ENCODE measurements at places on chromosomes 1 and 21. TPM values are rescaled to one million over a fixed set of nuclear protein-coding genes. Genes with fewer than 3 reads are reported as not detected.

DNA sequence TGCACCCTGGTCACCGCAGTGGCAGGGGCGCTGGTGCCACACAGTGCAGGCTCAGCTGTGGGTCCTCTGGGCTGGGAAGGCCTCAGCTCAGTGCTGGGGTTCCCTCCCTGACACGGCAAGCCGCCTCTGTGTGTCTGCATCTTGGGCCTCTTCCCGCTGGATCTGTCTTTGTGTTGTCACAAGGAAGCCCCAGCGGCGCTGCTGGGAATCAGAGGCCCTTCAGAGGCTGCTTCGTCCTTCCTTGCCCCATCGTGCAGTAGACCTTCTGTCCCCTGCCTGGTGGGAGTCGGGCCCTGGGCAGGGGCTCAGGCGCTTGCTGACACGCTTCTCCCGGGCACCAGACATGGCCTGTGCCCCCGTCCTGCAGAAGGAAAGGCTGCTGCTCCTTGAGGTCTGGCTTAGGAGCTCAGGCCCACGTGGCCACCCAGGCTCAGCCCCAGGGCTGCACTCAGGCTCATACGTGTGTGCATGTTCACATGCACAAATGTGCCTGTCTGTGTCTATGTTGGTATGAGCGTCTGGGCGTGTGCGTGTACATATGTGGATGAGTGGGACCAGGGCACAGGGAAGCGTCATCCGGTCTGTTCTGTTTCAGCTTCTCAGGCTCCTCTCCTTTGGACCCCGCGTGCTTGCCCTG lies 24.3 kb upstream of the DIP2A start:
- H3K27ac ChIP-seq = no peak overlapping the region

GRCh38 chr1:160257411-160258015 lies 4.8 kb downstream of the DCAF8 start:
- peaks cover 7% of the 10 kb centered on the region for H3K36me3 ChIP-seq
- no peak for DNase-seq
- no peak overlapping the region for H3K4me3 ChIP-seq
- no peak overlapping the region for H3K27ac ChIP-seq
- peaks cover 28% of the 10 kb centered on the region for H3K4me1 ChIP-seq

GRCh38 chr1:184387069-184387475 lies 243 bp downstream of the C1orf21 start:
- H3K4me3 ChIP-seq = no peak overlapping the region
- H3K27ac ChIP-seq = no peak overlapping the region
- H3K4me1 ChIP-seq = peaks cover 19% of the 10 kb centered on the region
- no peak for DNase-seq

DNA sequence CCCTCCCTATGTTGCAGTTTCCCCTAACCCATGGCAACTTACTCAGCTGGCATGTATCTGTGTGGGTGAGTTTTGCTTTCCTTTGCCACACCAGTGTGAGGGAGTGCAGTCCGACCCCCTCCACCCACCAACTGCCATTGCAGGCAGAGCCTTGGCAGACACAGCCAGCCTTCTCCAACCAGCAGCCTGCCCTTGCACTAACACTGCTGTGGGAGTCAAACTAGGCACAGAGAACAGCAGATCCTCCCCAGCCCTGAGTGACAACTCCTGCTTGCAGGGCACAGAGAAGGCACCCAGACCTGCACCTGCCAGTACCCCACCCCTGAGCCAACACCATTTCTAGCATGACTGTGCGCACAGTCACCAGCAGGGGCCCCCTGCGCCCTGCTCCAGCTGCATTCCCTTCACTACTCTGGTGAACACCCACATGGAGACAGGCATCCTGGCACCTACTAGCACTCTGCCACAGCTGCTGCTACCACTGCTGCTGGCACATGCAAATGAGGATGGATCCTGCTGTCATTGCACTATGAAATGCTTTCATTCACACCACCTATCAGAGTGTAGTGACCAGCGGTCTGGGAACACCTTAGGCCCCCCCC lies 98.4 kb downstream of the MAGI3 start:
- DNase-seq = no peak
- no peaks in the 10 kb centered on the region for H3K4me1 ChIP-seq
- H3K27ac ChIP-seq = no peak overlapping the region
- H3K4me3 ChIP-seq = no peak overlapping the region
- no peaks in the 10 kb centered on the region for H3K36me3 ChIP-seq

GRCh38 chr1:31434101-31434871 lies 21.3 kb downstream of the SERINC2 start:
- no peaks in the 10 kb centered on the region for H3K4me1 ChIP-seq
- H3K27ac ChIP-seq = no peak overlapping the region
- no peak overlapping the region for H3K4me3 ChIP-seq
- no peak for DNase-seq

DNA sequence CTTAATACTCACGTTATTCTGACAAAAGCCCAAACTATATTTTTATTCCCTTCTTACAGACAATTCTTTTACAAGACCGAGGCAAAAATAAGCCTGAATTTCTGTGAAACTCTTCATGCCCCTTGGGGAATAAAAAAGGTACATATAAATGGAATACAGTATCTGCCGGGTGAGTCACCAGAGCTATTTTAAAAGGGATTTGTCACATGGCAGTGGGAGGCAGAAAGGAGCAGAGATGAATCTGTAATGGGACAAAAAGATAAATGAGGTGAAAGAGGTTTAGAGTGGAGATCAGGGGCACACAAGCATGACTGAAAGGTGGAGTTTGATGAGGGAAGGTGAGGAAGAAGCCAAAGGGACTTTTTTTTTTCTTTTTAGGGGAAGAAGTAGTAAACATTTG lies 8.8 kb downstream of the XCL1 start:
- H3K4me1 ChIP-seq = no peaks in the 10 kb centered on the region
- no peaks in the 10 kb centered on the region for H3K36me3 ChIP-seq
- H3K4me3 ChIP-seq = no peak overlapping the region

DNA sequence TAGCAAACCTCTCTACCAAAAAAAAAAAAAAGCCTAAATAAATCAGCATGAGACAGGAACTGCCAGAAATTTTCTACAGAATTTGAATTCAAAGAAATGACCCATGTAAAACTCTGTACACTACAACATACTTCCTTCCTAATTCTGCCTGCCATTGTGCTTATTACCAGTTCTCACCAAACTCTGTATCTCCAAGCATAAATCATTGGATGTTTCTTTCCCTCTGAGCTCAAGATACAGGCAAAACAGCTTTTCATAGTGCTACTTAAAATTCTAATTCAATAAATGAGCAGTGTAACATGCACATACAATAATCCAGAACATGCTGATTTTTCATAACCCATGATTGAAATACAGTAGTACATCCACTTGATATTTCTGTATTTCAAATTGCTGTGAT lies 87.0 kb downstream of the EIF4G3 start:
- no peaks in the 10 kb centered on the region for H3K4me1 ChIP-seq
- no peak overlapping the region for H3K27ac ChIP-seq
- H3K4me3 ChIP-seq = no peak overlapping the region

- no peaks in the 10 kb centered on the region for H3K4me1 ChIP-seq
- no peak overlapping the region for H3K27ac ChIP-seq
- no peak overlapping the region for H3K4me3 ChIP-seq
- no peak for DNase-seq
Measured at GRCh38 chr21:37118187-37118826, 45.3 kb downstream of the TTC3 start.

DNA sequence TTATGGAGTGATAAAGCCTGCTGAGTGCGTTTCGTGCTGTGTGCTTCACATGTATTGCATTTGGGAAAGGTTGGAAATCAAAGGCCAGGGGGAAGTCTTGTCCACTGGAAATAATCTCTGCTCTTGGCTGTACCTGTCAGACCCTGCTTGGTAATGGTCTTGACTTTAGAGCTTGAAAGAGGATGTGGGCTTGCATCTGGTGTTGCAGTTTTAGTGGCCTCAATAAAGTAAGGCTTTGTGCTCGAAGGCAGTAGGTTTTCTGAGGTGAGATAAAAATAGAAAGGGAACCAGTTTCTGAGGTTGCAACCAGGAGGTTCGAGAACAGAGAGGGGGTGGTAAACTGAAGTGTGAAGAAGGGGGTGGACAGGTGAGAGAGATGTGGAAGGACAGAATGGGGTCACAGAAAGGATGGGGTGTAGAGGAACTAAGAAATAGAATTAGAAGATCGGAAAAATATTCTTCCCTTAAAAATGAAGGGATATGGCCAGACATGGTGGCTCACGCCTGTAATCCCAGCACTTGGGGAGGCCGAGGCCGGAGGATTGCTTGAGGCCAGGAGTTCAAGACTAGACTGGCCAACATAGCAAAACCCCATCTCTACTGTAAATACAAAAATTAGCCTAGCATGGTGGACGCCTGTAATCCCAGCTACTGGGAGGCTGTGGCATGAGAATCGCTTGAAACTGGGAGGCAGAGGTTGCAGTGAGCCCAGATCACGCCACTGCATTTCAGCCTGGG lies 1.5 kb downstream of the S100PBP start:
- no peaks in the 10 kb centered on the region for H3K27me3 ChIP-seq
- DNase-seq = peak; percentile 8
- peak overlapping the region; percentile 83 for H3K4me3 ChIP-seq
- H3K4me1 ChIP-seq = peaks cover 49% of the 10 kb centered on the region

DNA sequence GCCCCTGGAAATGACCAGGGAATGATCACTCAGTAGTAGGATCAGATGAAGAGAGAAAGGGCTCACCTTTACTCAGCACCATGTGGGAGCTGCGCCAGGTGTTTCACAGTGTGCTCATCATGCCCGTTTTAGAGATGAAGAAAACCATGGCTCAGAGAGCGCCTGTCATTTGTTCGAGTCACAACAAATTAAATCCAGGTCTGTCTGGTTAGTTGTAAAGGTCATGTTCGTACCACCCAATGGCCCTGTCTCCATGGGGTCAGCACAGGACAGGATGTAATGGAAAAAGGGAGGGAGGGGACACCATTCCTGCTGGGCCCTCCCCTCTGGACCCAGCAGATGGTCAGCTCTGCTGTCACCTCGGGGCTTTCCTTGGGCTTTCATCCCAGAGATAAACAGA lies 15.2 kb downstream of the KIRREL1 start:
- DNase-seq = no peak
- no peaks in the 10 kb centered on the region for H3K27me3 ChIP-seq
- no peaks in the 10 kb centered on the region for H3K4me1 ChIP-seq
- no peak overlapping the region for H3K27ac ChIP-seq

GRCh38 chr1:118828038-118828437 lies 160.1 kb downstream of the TBX15 start:
- DNase-seq = no peak
- H3K27me3 ChIP-seq = no peaks in the 10 kb centered on the region
- no peaks in the 10 kb centered on the region for H3K36me3 ChIP-seq
- H3K4me1 ChIP-seq = no peaks in the 10 kb centered on the region
- H3K27ac ChIP-seq = no peak overlapping the region
- H3K4me3 ChIP-seq = no peak overlapping the region

- no peak for DNase-seq
- no peak overlapping the region for H3K27ac ChIP-seq
- no peaks in the 10 kb centered on the region for H3K4me1 ChIP-seq
- no peak overlapping the region for H3K4me3 ChIP-seq
- H3K36me3 ChIP-seq = no peaks in the 10 kb centered on the region
- no peaks in the 10 kb centered on the region for H3K27me3 ChIP-seq
Measured at GRCh38 chr1:96087719-96088118, 633.9 kb upstream of the PTBP2 start.

GRCh38 chr21:42337830-42338728 lies 12.7 kb downstream of the TFF2 start:
- H3K27ac ChIP-seq = no peak overlapping the region
- H3K4me3 ChIP-seq = peak overlapping the region; percentile 26

GRCh38 chr1:230032516-230033281 lies 34.3 kb upstream of the GALNT2 start:
- no peaks in the 10 kb centered on the region for H3K36me3 ChIP-seq
- no peaks in the 10 kb centered on the region for H3K4me1 ChIP-seq
- no peak for DNase-seq
- H3K27me3 ChIP-seq = no peaks in the 10 kb centered on the region

DNA sequence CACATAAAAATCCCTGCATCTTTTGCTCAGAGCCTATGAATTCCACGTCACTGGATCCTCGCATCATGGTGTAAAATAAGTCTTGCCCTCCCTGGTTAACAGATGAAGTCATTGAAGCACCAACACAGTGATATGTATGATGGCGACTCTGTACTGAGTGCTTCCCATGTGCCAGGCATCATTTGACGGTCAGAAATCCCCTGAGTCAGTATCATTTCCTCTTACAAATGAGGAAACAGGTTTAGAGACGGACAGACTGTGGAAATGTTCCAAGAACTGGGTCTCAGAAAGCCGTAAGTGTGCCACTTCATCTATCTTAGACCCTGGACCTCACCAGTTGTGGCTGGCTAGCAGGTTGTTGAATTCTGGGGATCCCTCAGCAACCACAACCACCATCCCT lies 5.1 kb upstream of the OLFML2B start:
- H3K27ac ChIP-seq = no peak overlapping the region
- peaks cover 26% of the 10 kb centered on the region for H3K27me3 ChIP-seq
- H3K36me3 ChIP-seq = no peaks in the 10 kb centered on the region
- H3K4me3 ChIP-seq = no peak overlapping the region

DNA sequence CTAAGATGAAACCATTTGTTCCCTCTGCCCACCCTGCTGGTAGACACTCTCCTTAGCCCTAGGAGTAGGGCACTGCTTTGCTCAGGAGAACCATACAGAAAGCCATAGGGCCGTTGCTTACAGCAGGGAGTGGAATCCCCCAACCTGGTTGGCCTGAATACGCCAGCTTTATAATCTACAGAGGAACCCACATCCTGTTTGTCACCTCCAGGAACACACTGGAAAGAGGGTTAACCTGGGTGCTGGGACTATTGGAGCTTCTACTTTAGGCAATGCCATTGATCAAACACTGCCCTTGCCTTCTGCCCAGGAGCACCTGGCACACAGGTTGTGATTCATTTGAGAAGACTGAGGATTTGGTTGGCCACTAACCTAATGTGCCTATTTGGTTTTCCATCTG lies 124.8 kb downstream of the TNR start:
- peaks cover 4% of the 10 kb centered on the region for H3K27me3 ChIP-seq
- no peak overlapping the region for H3K27ac ChIP-seq
- DNase-seq = no peak
- no peaks in the 10 kb centered on the region for H3K4me1 ChIP-seq
- no peaks in the 10 kb centered on the region for H3K36me3 ChIP-seq

DNA sequence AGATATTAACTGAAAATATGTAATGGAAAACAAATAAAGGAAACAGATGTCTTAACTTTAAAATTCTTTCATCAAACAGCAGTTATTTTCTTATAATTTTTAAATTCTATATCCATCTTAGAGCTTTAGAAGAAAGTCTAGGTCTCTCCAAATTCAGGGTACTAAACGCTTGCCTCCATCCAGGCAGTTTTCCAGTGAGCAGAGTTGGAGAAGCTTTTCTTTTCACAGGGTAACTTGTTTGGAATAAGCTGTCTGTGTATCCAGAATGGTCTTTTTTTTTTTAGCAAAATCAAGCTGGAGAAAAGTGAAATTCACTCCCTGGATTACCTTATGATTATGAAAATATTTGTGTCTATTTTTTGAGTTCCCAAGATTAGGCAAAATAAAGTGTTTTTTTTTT lies 88.6 kb downstream of the DDAH1 start:
- DNase-seq = no peak
- H3K27me3 ChIP-seq = peaks cover 2% of the 10 kb centered on the region
- H3K36me3 ChIP-seq = no peaks in the 10 kb centered on the region
- no peaks in the 10 kb centered on the region for H3K4me1 ChIP-seq
- no peak overlapping the region for H3K4me3 ChIP-seq

The PDZK1IP1 gene
- 0.94 TPM for total RNA-seq

The GREM2 gene
- total RNA-seq = not detected

The FCER1A gene
- total RNA-seq = 1.5 TPM

The NPHS2 gene
- not detected for total RNA-seq

The TCEA3 gene
- total RNA-seq = 8.5 TPM

The OR2L8 gene
- 0.42 TPM for total RNA-seq

The NFIA gene
- total RNA-seq = 1.5 TPM

The CXADR gene
- 0.07 TPM for total RNA-seq

The HDGF gene
- 87.6 TPM for total RNA-seq

The RHBDL2 gene
- total RNA-seq = not detected
